Right renal pelvis (tissue), 4 donors: ENCODE measurements at places on chromosomes 7 and 10.
A peak's percentile ranks its signal among the peaks of the same experiment; 100 is the strongest.

DNA sequence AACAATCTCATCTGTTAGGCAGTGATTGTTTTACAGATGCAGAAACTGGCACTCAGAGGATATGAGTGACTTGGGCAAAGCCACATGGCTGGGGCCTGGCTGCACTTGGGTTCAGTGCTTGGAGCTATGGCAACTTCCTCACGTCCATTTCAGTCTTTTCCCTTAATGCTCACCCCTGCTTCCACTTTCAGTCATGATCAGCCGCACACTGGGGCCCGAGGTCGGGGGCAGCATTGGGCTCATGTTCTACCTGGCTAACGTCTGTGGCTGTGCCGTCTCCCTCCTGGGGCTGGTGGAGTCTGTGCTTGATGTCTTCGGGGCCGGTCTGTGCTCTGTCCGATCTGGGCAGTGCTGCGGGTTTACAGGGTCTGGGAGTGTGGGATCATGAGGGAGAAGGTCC is 3.0 kb downstream of the SLC12A9 start:
- no peak for DNase-seq

GRCh38 chr10:33859319-33860022 is 525.0 kb upstream of the NRP1 start:
- no peak for DNase-seq

DNA sequence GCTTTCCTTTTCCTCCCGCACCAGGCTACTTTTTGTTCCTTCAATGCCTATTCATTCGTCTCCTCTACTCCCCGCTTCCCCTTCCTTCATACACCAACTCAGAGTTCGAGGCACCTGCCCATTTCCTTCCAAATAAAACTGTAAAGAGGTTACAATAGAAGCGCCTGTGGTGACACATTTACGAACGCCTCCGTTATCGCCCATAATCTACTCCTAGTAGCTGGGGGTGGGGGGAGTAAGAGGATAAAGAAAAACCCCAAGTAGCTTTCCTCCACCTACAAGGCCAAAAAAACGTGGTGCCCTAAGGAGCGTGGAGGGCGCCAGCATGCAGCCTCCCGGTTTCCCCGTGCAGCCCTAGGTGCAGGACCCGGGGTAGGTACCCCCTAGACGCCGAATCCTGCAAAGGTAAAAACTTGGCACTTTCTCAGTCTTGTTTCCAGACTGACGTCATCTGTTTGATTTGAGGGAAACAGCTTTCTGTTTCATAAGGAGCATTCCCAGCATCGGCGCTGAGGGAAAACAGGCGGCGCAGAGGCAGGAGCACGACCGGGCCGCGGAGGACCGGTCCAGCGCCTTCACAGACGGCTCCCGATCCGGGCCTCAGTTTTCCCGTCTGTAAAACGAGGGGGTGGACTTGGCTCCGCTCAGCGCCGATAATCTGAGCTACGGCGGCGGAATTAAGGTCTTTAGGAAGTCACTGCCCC is 922 bp downstream of the PPA1 start:
- DNase-seq: no peak

GRCh38 chr10:101561068-101561915 is 26.8 kb downstream of the POLL start:
- no peak for DNase-seq

GRCh38 chr10:49523301-49523700 is 15.6 kb downstream of the ERCC6 start:
- no peak for DNase-seq

DNA sequence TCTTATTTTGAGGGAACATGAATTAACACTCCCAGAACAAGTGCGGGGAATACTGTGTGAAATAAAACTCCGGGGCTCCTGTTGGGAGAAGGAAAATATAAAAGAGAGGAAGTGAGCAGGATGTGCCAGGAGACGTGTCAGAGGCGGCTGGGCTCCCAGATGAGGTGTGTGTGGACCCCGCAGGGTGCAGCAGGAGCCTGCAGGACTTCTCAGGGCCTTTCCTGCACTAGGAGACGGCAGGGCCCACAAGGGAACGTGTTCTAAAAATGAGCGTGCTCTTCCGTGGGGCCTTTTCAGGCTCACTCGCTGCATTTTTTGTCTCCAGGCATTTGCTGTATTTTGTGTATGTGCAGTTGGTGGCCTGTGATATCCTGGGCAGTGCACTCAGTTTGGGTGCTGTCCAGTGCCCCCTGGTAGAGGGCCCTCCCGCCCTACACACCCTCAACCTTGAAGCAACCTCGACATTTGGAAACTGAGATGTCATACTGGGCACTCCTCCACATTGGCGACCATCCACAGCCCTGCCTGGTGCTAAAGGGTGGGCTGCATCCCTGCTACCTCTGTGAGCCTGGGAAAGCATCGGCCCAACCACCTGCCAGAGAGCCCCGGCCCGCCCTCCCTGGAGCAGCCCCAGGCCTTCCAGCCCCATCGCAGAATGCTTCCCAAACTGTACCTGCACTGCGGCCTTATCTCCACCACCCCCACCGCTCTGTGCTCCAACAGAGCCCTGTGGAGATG is 35.2 kb upstream of the EN2 start:
- no peak for DNase-seq

- DNase-seq: peak; percentile 1
Observed at GRCh38 chr10:55668326-55668922, 692.6 kb downstream of the ZWINT start.

DNA sequence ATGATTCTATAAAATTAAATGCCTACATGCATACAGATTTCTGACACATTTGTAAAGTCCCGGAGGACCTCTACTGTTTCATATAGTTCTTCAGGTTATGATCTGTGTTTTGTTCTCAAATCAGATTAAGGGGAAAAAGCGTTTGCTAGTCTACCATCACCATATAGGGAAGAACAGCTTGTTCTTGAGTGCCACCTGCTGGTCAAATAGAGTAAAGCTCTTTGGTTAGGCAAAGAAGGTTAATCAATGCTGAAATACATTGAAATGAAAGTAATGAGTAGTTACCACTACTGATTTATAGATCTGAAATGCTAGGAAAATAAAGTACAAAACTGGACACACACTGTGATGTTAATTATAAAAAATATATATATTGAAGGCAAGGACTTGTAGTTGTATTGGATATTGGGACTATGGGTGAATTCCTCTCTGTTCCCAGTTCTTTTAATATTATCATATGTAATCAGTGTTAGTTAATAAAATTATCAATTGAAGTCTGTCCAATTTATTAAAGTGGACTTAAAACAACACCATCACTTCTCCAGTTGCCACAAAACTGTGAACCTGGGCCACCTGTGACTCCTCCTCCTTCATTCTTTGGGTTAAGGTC is 72.6 kb upstream of the PDLIM1 start:
- peak; percentile 52 for DNase-seq

DNA sequence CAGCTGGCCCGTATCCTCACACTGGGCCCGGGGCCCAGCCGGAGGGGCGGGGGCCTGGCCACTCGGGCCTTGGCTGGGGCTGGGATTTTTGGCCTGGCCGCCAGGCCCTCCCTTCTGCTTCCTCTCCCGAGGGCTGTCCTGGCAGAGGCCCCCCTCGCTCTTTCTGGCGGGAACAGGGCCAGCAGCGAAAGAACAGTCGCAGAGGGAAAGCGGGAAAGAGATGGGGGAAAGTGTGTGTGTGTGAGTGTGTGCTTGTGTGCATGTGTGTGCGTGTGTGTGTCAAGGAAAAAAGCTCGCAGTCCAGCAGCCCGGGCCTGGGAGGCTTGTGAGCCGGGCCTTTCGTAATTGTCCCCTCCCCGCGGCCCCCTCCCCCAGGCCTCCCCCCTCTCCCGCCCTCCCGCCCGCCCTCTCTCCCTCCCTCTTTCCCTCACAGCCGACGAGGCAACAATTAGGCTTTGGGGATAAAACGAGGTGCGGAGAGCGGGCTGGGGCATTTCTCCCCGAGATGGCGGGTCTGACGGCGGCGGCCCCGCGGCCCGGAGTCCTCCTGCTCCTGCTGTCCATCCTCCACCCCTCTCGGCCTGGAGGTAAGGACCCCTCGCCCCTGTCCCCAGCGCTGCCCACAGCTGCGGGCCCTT is at the start of gene ELN:
ELN (plus strand) TSS at position 491 of the 638 bp plus-strand sequence; CDS start at position 506, 15 bp downstream.
- DNase-seq: no peak

- no peak for DNase-seq
Observed at GRCh38 chr10:104080762-104081161, 4.9 kb downstream of the COL17A1 start.

GRCh38 chr10:10247585-10247984 is 770.1 kb upstream of the CELF2 start:
- no peak for DNase-seq

DNA sequence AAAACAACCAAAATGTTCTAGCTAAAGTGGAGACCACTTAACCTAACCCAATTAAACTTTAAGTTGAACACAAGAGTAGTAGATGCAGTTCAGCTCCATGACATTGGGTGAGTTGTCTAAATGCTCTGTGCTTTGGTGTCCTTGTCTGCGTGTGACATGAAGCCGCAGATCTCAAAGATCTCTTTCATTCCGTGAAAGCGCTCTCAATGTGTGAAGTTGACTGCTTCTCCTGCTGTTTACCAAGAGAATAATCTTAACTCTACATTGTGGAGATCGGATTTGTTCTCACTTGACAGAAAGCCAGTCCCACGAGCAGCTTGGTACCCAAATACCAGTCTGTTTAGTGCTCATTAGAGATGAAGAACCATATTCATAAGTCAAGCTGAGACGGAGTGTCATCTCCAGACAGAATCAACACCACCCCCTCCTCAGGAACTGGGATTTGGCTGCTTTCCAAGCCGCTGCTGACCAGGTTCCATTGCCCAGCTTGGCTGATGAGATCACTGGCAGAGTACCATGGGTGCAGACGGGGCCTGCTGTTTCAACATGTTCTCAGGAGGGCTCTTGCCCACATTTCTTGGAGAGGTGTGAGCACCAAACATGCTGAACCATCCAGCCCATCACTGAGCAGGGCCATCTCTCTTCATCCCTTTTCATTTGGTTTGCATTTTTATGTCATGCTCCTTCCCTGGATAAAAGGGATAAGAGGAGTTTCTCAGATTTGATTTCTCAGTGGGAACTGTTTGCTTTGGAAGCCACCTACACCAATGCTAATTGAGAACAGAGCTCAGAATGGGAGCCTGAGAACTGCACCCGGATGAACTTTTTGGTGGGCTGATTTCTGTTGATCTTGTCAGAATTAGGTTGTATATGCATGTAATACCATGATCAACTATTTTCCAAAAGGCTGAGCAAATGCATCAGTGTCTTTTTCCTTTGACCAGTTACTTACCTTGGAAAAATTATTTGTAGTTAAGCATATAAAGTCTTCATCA is 95.8 kb upstream of the AGBL3 start:
- no peak for DNase-seq
